Nucleus accumbens (tissue), 56 donors: ENCODE measurements at places on chromosomes 1 and 21.

DNA sequence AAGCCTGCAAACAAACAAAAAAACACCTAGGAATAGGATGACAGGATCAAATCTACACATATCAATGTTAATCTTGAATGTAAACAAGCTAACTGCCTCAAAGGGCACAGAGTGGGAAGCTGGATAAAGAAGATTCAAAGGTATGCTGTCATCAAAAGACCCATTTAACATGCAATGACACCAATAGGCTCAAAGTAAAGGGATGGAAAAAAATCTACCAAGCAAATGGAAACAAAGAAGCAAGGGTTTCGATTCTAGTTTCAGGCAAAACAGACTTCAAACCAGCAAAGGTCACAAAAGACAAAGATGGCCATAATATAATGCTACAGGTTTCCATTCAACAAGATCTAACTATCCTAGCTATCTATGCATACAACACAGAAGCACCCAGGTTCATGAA is 16.2 kb upstream of the OR2T10 start:
- no peak for DNase-seq

GRCh38 chr1:212010004-212010403 is 25.4 kb downstream of the INTS7 start:
- no peak for DNase-seq

DNA sequence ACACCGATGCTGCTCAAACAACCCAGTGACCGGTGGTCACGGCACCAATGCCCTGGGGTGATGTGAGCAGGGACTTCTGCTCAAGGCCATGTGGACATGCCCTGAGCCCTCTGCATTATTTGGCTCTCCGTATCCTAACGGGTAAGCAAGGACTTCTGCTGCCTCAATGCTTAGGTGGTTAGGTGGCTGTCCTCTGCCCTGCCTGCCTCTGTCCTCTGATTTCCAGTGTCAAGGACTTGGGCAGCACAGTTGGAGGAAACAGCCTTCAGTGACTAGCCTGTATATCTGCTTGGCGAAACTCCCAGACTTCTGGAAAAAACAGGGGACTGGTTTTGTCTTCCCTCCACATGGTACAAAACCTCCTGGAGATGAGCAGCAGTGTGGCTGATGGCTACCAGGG is 34.5 kb downstream of the DNAJC11 start:
- DNase-seq, result no peak

GRCh38 chr1:112063781-112064728 is 74.6 kb upstream of the KCND3 start:
- DNase-seq, result no peak

GRCh38 chr1:159817276-159818041 is 9.2 kb upstream of the SLAMF8 start:
- no peak for DNase-seq

GRCh38 chr1:234495231-234495990 is 16.4 kb upstream of the TARBP1 start:
- no peak for DNase-seq

- DNase-seq, result no peak
These were observed 27.0 kb upstream of the PPP1R15B start for GRCh38 chr1:204438628-204439027.

DNA sequence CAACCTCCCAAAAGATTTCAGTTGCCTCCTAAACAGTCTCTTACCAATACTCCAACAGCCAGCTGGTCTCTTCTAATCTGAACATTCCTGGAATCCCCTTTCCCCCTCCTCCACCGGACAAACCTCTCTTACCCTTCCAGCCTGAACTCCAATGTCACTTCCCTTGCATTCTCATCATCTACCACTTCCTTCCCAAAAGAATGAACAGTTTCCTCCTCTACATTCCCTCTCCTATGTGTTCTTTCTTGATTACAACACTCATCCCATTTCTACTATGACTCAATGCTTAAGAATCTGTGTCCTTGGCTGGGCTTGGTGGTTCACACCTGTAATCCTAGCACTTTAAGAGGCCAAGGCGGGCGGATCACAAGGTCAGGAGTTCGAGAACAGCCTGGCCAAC is 417.1 kb downstream of the SETD4 start:
- DNase-seq, result no peak

DNA sequence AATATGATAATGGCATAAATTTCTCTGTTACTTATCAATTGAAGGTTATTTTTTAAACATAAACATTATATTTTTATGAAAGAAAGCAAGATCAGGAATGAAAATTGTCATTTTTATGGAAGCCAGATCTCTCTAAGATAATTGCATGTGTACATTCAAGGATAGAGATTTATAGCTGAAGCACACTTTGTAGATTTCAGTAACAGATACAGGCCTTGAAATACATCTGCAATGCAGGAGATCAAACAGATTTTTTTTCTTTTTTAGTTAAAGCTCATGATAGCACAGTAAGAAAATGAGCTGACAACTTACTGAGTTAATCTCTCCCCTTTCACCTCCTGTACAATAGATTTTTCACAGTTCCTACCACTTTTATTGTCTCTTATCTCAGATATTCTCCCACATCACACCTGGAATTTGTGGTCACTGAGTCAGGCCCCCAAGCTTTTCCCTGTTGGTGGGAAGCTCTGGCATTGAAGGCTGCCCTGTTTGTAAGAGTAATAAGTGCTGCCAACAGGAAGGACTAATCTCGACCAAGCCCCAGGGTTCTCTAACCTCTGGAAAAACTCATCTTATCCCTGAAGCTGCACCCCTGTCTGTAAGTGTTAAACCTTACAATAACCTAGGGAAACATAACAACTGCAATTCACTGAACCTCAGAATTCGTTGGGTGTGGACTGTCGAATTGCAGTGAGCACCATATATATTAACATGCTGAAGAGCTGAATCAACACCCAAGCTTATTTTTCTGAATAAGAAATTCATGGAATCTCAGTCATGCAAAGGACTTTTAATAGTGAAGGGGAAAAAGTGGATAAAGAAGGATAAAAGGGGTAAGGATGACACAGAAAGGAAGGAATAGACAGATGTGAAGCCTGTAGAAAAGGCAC is 599.0 kb downstream of the LMO4 start:
- DNase-seq, result no peak

DNA sequence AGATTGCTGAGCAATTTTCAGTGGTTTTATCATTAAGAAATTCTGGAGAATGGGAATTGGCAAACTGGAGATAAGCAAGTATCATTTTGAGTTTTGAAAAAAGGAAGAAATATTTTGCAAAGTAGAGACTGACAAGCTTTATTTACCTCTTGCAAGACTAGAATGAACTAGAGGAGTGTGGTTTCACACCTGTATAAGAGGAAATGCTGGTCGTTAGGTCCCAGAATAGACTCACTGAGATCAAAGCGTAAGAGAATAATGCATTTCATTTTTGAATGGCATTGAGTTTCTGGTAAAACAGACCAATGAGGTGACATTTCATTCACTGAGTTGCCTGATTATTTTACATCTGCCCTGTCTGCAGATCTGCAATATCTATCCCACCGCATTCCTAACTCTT is 308.1 kb downstream of the ADGRL2 start:
- DNase-seq, result no peak

- no peak for DNase-seq
These were observed 10.3 kb downstream of the INSRR start for GRCh38 chr1:156848461-156849150.

- DNase-seq, result no peak
These were observed 428.8 kb downstream of the SMYD3 start for GRCh38 chr1:246078126-246078887.
